Stimulated activated CD4-positive, alpha-beta T cell treated with anti-CD3 and anti-CD28 coated beads, TNF-alpha, amount 100 ng/mL, for 4 hours (primary cell): ENCODE measurements at places on chromosomes 6 and 20.

- DNase-seq, result no peak
These were observed 88.5 kb downstream of the BCAS1 start for GRCh38 chr20:53981752-53982437.

DNA sequence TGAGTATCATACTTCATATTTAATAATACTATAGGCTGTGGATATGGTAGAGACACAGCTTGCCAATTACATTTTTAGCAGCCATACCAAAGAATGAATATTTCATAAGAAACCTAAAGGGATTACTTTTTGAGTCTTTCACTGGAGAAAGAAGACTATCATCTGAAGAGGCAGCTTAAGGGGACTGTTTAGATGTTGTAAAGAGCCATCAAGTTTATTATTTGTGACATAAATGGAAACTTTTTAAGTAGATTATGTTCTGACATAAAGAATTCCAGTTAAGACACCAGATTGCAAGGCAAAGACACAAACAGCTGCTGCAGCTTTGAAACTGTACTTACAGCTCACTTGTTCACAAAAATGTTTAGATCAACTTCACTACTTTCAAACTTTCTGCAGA, 429.4 kb downstream of the TFAP2A start:
- DNase-seq, result no peak

GRCh38 chr6:79028641-79029314, 49.3 kb downstream of the PHIP start:
- DNase-seq, result no peak

- no peak for DNase-seq
These were observed 394 bp downstream of the MYB start for GRCh38 chr6:135181333-135182070.

DNA sequence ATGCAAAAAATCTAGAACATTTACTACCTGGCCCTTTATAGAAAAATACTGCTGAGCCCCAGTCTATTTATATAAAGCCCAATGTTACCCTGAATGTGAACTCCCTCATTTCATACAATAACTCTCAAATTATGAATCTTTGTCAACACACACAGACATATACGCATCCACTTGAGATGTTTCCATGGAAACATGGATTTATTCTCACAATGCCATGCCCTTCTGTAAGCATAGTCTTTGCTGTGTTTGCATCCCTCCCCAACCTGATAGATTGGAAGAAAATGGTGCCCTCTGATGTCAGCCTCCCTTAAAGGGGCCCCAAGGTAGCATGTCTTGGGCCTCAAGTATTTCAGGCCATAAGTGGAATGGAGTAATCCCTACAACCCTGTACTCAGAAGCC, 573.1 kb downstream of the KIF16B start:
- DNase-seq, result no peak

DNA sequence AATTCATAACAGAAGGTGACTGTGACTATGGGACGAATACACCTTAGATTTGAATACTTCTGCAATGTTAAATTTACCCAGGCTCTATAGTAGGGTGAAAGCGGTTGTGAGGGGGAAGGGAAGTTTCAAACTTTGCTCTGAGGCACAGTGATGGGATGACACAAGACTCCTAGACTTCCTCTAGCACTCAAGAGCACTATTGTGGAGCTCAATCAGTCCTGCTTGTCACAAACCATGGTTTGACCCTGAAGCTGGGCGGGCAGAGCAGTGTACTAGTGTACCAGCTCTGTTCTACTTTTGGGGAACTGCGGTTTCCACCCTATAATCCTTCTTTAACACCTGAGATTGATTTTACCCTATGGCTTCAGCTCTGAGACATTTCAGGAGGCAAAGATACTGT, 17.1 kb downstream of the TRIM27 start:
- DNase-seq, result no peak

GRCh38 chr20:49674383-49675352, 39.0 kb downstream of the B4GALT5 start:
- no peak for DNase-seq

- DNase-seq, result no peak
These were observed 24.7 kb upstream of the HINT3 start for GRCh38 chr6:125931733-125932450.

- no peak for DNase-seq
These were observed 91.3 kb downstream of the SHLD1 start for GRCh38 chr20:5841522-5841921.

DNA sequence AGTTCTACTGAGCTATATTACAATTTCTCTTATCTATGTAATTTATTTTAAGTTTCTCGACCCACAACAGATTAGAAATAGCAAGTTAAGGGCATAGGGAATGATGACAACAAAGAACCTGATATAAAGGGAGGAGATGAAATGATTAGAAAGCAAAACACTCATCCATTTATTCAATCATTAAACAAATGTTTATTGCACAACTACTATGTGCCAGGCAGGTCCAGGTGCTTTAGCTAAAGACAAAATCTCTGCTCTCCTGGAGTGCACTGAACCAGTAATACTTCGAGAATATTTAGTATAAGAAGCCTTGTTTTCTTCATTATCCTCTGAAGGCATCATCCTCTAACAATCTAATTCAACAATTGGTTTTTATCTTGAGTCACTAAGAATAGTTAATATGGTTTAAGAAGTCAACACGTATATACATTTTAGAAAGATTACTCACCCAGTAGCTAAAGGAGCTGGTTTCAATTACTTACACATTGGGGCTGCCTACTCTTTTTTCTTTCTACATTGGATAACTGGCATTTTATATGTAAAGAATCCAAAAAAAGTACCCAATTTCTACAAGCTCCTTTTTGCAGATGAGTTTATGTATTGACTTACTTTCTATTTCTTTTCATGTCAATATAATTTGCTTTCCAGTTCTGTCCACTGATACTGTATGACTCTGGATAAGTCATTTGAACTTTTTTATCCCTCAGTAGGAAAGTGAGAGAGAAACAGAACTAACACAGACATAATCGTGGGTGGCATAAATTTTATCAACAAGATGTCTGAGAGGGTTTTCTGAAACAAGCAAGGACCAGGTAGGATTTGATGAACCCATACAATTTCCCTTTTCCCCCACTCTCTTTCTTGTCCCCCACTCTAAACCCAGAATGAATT, 312.6 kb downstream of the CLIC5 start:
- DNase-seq, result no peak

- no peak for DNase-seq
These were observed 52.2 kb downstream of the KDM1B start for GRCh38 chr6:18207438-18207837.
